Heart left ventricle (tissue), 16 donors: ENCODE measurements at places on chromosomes 2 and 18. TPM values are rescaled to one million over a fixed set of nuclear protein-coding genes. Genes with fewer than 3 reads are reported as not detected.
A peak's percentile ranks its signal among the peaks of the same experiment; 100 is the strongest.

NYAP2 gene
- total RNA-seq: not detected

APOB gene
- total RNA-seq: 11.3 TPM

MREG gene
- 0.16 TPM for total RNA-seq

FRZB gene
- 0.69 TPM for total RNA-seq

GRCh38 chr2:112483042-112483473 is 1.1 kb downstream of the TTL start:
- no peaks in the 10 kb centered on the region for H3K4me1 ChIP-seq
- H3K27ac ChIP-seq: peak overlapping the region; percentile 91
- peaks cover 15% of the 10 kb centered on the region for H3K36me3 ChIP-seq
- DNase-seq: no peak

GRCh38 chr2:4340536-4340935 is 637.2 kb downstream of the DCDC2C start:
- no peak overlapping the region for H3K27ac ChIP-seq
- DNase-seq: no peak
- H3K27me3 ChIP-seq: no peaks in the 10 kb centered on the region
- H3K4me3 ChIP-seq: no peak overlapping the region

GRCh38 chr2:123890148-123890547 is 134.9 kb upstream of the CNTNAP5 start:
- no peak for DNase-seq
- H3K27me3 ChIP-seq: no peaks in the 10 kb centered on the region
- H3K4me3 ChIP-seq: no peak overlapping the region
- no peaks in the 10 kb centered on the region for H3K4me1 ChIP-seq

DNA sequence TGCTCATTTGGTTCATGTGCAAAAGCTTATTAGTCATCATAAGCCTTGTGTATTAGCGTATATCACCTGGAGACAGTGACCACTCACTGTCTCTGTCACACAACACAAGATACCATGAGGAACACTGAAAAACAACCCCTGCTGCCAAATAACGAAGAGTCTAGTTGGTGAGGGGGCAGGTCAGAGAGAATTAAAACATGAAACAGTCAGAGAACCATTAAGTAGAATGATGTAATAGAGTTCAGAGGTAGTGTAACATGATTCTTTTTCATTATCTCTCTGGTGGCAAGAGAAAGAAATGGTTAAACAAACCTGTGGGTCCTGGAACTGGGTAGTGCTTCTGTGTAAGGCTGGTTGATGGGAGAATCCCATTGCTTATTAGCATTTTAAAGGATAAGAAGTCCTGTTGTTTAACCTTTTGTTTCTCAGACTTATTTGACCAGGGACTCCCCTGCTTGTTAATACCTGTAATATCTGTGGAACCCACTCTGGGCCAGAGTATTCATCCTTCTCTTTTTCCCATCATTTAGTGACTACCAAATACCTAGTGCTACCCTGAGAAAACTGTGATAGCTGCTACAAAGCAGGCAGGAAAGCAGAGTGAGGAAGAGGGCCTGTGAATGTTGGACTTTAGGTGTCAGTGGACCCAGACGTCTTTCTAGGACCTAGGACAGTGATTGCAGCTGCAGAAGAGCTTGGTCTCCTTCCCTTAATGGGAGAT is 38.0 kb downstream of the PTRHD1 start:
- H3K27me3 ChIP-seq: no peaks in the 10 kb centered on the region
- no peak overlapping the region for H3K4me3 ChIP-seq
- no peaks in the 10 kb centered on the region for H3K4me1 ChIP-seq
- H3K36me3 ChIP-seq: peaks cover 93% of the 10 kb centered on the region

DNA sequence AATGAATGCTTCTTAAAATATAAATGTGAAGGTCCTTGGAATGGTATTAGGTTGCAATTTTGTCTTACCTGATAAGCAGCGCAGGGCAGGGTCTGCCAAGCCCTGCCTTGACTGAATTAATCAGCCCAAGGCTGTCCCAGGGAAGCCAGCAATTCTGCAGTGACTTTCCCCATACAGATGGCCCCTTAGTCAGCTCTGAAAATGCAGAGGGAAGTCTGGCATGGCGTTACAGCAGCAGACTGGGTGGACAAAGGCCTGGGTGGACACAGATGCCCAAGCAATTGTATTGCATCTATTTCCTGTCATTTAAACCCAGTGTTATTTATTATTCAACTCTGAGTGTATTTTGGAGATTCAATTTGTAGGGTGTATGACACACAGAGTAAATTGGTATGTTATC is 56.6 kb upstream of the NOL4 start:
- H3K27ac ChIP-seq: no peak overlapping the region
- no peak overlapping the region for H3K4me3 ChIP-seq
- no peak for DNase-seq
- H3K27me3 ChIP-seq: no peaks in the 10 kb centered on the region
